Stimulated activated CD4-positive, alpha-beta T cell treated with anti-CD3 and anti-CD28 coated beads, TNF-alpha, amount 100 ng/mL, for 24 hours (primary cell): ENCODE measurements at places on chromosomes 12 and 14.

DNA sequence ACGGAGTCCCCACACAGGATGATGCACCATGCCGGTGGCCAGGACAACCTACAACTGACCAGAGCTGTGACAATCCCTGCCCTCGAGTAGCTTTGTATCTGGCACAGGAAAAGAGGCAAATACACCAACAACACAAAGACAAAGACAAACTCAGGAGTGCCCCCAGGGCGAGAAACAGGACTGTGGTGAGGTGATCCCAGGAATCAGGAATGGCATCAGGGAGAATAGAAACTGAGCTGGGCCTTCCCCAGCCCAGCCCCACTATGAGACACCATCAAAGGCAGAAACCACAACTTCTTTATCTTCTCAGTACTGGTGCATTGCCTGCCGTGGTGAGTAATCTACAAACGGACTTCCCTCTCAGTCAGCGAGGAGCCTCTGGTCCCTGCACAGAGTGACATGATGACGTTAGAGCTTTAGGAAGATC is 157.7 kb downstream of the TTC7B start:
- DNase-seq, result no peak

DNA sequence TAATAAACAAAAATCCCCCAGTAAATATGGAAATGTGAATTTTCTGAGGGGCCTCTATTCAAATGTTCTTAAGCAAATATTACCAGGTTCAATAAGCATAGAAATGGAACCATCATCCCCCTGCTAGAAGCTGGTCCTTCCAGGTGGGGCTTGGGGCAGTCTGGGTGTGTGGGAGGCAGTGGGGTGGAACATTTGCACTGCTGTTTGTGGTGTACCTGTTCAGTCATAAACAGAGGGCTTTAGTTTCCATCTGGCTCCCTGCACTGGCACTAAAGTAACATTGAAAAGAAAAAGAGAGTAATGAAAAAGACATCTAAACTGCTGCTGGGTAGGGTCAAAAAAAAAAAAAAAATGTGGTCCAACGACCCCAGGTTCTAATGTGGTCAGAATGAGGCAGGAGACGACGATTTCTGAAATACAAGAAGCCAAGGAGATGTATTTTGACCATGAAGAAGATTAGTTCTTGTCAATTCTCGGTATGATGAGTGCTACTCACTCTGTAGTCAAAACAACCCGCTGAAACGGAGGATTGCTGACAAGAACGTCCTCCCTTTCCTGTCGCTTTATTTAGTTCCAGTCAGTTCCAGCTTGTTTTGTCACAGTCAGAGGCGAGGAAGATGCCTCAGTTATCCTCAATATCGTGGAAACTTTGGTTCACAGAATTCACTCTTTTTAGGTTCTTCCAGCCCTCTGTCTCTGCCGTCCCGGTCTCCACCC is 44.2 kb upstream of the MANSC4 start:
- DNase-seq, result no peak

- no peak for DNase-seq
Measured at GRCh38 chr12:1801303-1801975, 18.9 kb upstream of the LRTM2 start.

GRCh38 chr14:90756755-90757345 is 59.4 kb downstream of the TTC7B start:
- no peak for DNase-seq

DNA sequence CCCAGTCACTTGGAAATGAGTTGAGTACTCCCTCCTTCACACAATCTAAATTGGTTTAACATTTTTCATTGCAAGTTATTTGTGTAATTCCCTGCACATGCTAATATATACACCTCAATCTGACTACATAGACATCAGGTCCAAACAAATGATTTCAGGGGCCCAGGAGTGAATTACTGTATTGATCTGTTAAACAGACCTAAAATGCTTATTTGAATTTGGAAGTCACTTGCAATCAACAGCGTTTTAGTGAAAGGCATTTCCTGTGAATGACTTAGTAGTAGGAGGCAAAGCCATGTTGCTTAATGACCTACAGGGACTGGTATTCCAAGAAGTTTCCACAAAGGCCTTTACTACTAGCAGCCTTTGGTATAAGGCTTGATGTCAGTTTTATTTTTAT is 22.6 kb upstream of the SLC15A5 start:
- no peak for DNase-seq

DNA sequence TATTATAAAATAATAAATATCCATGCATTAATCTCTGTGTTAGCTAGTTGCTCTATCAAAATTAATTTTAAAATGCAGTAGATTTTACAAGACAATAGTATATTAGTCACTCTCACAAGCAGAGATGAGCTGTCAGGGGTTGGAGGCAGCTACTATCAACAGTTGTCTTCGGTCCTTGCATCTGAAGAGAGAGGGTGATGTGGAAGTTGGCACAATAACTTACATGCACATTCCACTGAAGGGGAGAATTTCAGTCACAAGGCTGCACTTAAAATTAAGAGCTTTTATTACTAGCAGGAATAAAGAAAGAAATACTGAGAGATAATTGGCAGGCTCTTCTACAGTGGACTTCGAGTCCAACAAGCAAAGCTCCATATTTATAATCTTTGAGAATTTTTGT is 166.9 kb upstream of the DCN start:
- no peak for DNase-seq

- DNase-seq, result peak; percentile 3
Measured at GRCh38 chr12:119060847-119061796, 79.8 kb downstream of the SRRM4 start.

GRCh38 chr12:91317306-91317705 is 134.7 kb upstream of the DCN start:
- DNase-seq, result no peak

DNA sequence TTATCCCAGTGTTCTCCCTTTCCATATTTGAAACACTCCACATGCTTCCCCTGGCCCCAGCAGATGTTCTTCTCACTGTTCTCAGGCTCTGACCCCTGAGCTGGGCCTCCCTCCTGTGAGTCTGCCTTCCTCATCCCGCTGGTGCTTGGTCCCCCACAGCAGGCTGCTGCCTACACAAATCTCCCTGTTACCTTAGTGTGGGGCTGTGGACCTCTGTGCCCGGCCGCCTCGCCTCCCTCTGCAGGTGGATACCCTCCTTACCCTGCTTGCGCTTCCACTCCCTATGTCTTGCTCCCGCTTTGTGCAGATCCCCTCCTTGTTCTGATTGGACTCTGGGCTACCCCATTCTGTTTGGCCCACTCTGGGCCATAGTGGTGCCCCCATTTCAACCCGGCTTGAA is 6.9 kb downstream of the DERA start:
- no peak for DNase-seq

DNA sequence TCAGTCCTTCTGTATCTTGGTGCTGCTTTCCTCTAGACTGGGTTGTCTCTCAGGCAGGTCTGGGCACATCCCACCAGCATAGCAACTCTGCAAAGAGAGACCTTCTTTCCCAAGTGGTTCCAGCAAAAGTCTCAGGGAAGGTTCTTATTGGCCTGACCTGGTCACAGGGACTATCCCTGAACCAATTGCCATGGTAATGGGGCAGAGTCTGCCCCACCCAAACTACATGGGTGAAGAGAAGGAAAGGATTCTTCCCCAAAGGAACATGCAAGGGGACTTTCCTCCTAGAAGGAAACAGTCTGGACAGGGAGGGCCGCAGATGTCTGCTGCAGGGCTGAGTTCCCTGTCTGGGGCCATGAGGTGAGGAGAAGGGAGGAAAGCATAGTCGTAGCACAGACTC is 122.2 kb upstream of the NCOR2 start:
- DNase-seq, result no peak
